Fibroblast of gingiva (primary cell): ENCODE measurements at places on chromosomes 5 and 9.

- no peak for DNase-seq
Measured at GRCh38 chr5:158174026-158174425, 315.1 kb upstream of the CLINT1 start.

DNA sequence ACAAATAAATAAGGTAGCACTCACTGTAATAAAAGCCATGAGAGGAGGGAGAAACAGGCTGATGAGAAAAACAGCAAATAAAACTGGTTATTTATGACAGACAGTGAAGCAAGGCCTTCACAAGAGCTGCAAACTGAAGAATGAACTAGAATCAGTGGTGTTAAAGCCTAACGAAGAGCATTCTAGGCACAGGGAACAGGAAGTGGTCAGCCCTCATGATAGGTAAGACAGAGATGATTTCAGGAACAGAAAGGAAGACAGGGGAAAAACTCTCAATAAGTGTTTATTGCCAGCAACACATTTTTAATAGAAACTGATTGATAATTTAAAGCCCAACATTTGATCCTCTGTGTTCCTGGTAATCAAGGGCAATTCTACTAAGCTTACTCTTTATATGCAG lies 124.5 kb downstream of the EDIL3 start:
- DNase-seq, result no peak

- DNase-seq, result no peak
Measured at GRCh38 chr5:176429972-176430371, 13.6 kb upstream of the CLTB start.

GRCh38 chr5:134714120-134714519 lies 24.2 kb upstream of the CAMLG start:
- no peak for DNase-seq

DNA sequence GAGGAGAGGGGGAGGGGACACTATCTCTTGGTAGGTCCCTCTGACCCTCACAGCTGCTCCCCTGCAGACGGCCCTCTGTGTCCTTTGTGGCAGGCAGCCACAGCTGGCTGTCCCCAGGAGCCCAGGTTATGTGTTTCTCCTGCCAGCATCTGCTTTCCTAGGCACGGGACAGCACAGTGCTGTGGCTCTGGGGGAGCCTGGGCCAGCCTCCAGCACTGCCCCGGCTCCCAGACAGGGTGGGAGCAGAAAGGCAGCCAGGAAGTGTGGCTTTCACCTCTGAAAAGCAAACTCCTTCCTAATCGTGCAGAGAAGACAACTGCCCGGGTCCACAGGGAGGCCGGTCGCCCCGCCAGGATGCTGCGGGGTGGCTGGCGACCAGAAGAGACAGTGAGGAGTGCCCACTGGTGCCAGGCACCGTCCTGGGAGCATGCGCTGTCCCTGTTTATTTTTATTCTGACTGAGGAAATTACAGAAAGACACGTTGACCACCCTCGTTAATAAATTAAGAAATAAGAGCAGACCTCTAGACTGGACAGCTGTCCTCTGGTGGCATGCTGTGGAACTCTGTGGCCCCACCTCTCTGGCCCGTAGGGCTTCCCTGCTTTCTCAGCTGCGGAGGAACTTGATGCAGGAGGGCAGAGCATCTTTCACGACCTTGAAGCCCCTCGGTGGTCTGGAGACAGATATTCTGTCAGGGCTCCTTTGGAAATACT lies 240.3 kb downstream of the FANCC start:
- no peak for DNase-seq

DNA sequence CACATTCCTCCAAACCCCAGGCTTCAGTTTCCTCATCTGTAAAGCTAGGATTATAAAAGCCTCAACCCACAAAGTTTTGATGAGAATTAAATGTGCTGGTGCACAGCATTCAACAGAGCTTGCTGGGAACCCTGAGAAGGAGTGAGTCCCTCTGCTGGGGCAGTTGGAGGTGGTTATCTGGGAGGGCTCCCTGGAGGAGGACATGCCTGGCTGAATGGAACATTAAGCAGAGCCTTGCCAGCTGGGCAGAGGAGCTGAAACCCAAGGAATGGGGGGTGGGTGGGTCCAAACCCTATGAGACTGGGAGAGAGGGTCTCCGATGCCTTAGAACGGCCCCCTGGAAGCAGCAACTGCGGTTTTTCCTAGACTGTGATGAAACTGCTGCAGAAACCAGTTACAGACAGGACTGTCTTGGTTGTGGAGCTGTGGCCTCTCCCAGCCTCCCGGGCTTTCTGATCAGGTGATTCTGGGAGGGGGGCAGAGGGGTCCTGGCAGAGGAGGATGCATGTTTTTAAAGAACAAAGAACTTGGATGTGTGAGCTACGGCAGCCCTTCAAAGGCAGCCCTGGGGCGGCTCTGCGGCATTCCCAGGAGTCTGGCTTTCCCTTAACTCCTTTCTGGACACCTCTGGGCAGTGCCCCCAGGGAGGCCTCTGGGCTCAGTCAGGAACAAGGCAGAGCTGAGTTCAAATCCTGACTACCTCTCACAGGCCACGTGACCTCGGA lies 20.8 kb downstream of the FIBCD1 start:
- no peak for DNase-seq

GRCh38 chr5:16930496-16930895 lies 5.6 kb downstream of the MYO10 start:
- DNase-seq, result no peak

- no peak for DNase-seq
Measured at GRCh38 chr5:95838556-95838955, 16.0 kb upstream of the GLRX start.

- DNase-seq, result no peak
Measured at GRCh38 chr9:128771094-128771721, 519 bp downstream of the ZER1 start.

- DNase-seq, result no peak
Measured at GRCh38 chr9:103377667-103378066, 382.5 kb downstream of the CYLC2 start.

DNA sequence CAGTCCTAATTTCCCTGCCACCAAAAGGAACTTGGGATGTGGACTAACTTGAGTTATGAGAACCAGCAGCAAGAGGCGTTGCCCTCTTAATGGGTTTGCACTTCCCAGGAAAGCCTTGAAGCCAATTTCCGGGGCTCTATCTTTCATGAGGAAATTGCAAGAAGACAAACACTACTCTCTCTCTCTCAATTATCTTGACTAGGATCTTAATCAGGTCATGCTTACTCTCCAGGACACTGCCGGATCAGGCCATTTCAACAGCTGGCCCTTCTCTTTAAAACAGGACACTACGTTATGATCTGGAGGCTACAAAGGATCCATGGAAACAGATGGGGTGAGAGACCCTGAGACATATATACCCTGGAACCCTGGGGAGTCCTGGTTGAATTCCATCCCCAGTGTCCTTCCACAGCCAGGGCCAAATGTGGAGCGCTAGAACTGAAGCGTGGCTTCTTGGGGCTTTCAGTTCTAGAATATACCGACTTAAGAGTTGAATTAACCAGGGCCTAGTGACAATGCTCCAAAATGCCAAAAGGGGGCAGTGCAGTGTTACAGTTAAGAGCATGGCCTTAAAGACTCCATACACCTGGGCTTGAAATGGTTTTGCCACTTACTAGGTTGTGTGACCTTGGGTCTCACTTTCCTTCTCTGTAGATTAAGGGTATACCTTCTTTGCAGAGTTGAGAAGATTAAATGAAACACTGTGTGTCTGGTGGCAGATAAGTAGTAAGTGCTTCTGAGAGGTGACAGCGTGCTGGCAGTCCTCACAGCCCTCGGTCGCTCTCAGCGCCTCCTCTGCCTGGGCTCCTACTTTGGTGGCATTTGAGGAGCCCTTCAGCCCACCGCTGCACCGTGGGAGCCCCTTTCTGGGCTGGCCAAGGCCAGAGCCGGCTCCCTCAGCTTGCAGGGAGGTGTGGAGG lies 21.1 kb downstream of the FAM219A start:
- DNase-seq, result peak; percentile 56
